HFFc6 (cell line): ENCODE measurements at places on chromosomes 7 and 10.
A peak's percentile ranks its signal among the peaks of the same experiment; 100 is the strongest.

GRCh38 chr10:79244841-79245504, 102.3 kb upstream of the PPIF start:
- no peak for DNase-seq

DNA sequence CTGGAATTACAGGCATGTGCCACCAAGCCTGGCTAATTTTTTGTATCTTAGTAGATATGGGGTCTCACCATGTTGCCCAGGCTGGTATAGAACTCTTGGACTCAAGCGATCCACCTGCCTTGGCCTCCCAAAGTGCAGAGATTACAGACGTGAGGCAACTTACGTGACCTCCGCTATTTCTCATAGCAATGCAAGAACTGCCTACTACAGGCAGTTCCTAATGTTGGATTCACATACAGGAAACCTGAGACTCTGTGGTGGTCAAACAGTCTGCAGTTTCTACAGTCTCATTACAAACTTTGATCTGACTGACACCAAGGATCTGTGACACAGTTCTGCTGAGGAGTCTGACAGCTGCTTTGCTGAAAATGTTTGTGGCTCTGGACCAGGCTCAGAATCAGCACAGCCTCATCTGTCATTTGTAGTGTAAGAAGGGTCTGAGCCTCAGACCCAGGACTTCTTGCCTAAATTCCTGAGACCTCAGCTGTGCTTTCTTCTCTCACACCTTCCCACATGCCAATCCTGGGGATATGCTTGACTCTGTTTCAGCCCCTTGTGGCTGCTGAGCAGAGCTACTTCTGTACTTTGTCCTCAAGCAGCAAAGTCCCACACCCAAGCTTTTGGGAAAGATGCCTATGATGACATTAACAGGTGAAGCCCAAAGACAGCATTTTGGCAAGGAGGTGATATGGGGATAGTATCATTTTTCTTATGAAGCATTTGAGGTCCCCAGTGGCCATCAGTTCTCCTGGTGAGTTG, 48.0 kb upstream of the CYP2C9 start:
- no peak for DNase-seq

GRCh38 chr7:142352543-142352942, 94.7 kb upstream of the PRSS58 start:
- no peak for DNase-seq

DNA sequence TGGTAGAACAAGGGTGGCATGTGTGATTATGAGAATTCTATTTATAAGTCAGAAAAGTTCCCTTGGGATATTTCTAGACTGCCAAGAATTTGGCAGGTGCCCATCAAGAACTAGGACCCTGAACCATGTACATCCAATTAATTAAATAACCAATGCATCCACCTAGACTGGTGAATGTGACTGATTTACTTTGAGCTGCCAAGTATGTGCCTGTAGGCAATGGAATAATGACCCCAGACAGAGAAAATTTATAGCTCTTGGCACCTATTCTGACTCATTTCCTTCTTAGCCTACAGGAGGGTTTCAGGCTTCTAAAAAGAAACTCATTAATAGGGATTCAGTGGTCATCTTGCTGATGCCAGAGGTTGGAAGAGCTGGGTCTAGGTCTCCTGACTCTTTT, 54.9 kb downstream of the KCNH2 start:
- no peak for DNase-seq

GRCh38 chr10:131049016-131049415, 262.5 kb downstream of the TCERG1L start:
- no peak for DNase-seq

- DNase-seq: no peak
These were observed 26.6 kb downstream of the TMEM243 start for GRCh38 chr7:87192784-87193487.

DNA sequence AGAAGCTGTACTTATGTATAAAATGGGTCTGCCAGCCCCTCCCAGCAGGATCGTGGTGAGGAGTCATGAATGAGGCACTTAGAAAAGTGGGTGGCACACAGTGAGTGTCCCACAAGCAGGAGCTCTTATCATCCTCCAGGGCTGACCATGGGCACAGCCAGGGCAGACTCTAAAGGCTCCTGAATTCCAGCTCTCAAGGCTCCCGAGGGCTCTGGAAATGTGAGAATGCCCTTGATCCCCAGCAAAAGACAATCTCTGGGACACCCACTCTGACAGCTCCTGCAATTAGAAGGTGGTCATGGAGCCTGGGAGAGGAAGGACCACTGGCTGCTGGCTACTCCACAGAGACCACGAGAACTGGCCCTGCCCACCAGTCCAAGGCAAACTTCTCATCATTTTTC, 1.6 kb downstream of the VSTM4 start:
- no peak for DNase-seq

GRCh38 chr7:111593343-111593742, 31.1 kb upstream of the IMMP2L start:
- DNase-seq: no peak

DNA sequence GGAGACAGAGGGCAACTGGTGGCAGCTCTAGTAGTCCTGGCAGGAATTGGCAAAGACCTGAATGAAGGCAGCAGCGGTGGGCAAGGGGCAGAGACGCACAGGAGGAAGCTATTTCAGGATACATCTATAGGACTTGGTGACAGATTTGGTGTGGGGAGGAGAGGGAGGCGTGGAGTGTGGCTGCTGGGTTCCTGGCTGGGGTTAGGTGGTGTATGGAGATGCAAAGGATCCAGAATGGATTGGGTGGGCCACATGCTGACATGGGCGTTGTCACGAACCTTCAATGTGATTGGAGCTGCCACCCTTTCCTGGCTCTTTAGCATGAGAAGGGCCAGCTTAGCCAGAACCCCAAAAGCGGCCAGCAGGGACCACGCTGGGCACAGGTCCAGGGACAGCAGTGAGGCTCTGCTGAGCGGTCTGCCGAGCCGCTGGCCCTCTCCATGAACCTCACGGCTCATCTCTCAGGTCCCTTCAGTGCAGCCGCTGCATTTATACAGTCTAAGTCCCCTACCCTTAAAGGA, 10.2 kb upstream of the ADCY1 start:
- DNase-seq: no peak

GRCh38 chr10:46062723-46063428, 16.8 kb upstream of the MSMB start:
- DNase-seq: no peak

DNA sequence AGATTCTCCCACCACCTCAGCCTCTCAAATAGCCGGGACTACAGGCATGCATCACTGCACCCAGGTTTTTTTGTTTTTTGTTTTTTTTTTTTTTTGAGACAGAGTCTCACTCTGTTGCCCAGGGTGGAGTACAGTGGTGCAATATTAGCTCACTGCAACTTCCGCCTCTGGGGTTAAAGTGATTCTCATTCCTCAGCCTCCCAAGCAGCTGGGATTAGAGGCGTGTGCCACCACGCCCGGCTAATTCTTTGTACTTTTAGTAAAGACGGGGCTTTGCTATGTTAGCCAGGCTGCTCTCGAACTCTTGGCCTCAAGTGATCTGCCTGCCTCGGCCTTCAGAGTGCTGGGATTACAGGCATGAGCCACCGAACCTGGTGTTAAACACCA, 107.5 kb upstream of the KIF5B start:
- DNase-seq: no peak

GRCh38 chr10:29973921-29974320, 85.5 kb downstream of the JCAD start:
- no peak for DNase-seq

GRCh38 chr10:5625992-5626777, 40.2 kb downstream of the ASB13 start:
- DNase-seq: no peak

- DNase-seq: no peak
These were observed 82.7 kb downstream of the PAX2 start for GRCh38 chr10:100827819-100828737.

DNA sequence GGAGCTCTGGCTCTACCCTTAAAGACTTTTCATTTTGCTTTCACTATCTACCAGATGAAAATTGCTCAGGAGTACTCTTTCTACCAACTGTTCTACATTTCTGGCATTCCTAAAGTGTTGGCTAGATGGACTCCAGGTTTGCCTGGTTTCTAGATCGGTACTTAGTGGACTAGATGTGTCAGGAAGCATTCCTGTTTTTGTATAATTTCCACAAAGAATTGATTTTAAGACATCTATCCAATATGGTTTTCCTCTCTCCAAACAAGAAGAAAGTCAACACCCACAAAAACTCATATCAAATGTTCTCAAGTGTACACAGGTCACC, 157.7 kb downstream of the CHRM2 start:
- peak; percentile 6 for DNase-seq
